Dermis microvascular lymphatic vessel endothelial cell (primary cell): ENCODE measurements at places on chromosomes 5 and 9.

GRCh38 chr9:115596746-115597080, 478.8 kb upstream of the TNC start:
- no peak for DNase-seq

GRCh38 chr5:56717253-56717987, 97.9 kb upstream of the MAP3K1 start:
- DNase-seq: no peak

DNA sequence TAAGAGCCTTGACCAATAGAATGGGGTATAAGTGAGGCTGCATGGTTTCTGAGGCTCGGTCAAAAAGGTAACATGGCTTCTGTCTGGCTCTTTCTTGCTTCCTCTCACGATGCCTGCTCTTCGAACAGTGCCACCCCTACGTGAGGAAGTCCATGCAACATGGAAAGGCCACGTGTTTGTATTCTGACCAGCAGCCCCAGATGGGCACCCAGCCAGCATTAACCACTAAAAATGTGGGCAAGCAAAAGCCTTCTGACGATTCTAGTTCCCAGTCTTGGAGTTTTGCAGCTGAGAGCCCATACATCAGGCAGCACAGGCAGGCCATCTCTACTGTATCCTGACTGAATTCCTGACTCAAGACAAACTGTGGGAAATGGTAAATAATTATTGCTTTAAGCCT, 24.2 kb upstream of the NREP start:
- DNase-seq: no peak

GRCh38 chr9:95508968-95509850, 7.6 kb downstream of the PTCH1 start:
- peak; percentile 92 for DNase-seq

- no peak for DNase-seq
Observed at GRCh38 chr9:3951161-3951665, 348.7 kb downstream of the GLIS3 start.

DNA sequence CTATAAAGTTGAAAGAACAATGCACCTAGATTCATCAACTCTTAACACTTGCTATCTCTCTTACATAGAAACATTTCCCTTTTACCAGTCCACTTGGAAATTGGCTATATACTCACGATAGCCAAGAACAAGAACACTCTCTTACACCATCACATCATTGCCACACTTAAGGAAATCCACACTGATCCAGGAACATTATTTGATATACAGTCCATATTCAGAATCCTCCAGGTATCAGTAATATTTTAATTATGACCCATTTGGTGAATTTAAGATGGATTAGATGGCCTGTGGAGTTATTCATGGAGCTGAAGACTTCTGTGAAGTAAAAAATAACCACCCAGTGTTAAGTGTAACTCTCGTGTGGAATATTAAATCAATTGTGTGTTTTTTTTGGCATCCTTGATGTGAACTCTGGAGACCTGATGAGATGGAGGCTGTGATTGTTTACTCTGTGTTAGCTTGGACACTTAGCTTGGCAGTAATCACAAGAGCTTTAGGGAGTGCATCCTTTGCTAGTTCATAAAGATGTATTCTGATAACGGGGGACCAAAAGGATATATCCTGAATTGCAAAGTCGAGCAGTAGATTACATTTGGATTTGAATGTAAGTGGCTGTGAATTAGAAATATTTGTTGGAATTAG, 52.0 kb upstream of the ABL1 start:
- DNase-seq: no peak

DNA sequence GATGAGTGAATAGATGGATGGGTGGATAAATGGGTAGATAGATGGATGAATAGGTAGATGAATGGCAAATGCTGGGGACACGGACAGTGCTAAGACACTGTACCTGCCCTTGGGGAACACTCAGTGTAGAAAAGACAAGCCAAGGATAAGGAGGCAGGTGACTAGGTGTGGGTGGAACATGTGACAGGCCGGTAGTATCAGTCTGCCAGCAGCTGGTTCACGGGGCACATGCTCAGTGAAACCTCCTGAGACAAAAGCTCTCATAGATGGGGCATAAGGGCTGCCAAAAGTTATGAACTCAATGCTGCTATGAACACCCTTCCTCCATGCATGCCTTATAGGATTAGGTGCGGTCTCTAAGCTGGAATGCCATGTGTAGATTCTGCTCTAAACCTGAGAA, 71.0 kb downstream of the C5orf15 start:
- DNase-seq: no peak
